Activated CD4-positive, alpha-beta T cell treated with anti-CD3 and anti-CD28 coated beads, Interleukin-10, Interleukin-2, amounts not matched to agents 100 ng/mL and 50 ng/mL, durations not matched to agents 16 hours and 8 hours (primary cell): ENCODE measurements at places on chromosomes 13 and 19.

DNA sequence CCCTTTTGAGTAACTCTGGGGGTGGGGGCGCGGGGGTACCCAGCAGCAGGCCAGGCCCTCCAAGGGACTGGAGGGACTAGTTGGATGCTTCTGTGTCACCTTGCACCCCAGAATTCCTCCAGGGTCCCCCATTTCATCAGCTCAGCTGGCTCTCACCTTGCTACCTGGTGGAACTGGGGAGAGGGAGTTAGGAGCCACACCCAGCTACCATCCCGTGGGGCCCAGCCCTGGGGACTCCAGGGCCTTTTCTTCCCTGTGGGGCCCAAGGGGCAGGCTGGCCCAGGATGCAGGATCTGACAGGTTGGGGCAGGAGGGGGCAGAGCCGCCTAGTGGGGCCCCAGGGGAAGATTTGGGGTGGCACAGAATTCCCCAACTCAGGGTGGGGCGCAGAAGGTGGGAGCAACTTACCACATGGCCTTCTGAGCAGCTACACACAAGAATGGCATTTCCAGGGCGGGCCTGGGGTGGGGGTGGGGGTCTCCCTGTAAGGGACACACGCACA lies 32.8 kb upstream of the NANOS3 start:
- DNase-seq: no peak

DNA sequence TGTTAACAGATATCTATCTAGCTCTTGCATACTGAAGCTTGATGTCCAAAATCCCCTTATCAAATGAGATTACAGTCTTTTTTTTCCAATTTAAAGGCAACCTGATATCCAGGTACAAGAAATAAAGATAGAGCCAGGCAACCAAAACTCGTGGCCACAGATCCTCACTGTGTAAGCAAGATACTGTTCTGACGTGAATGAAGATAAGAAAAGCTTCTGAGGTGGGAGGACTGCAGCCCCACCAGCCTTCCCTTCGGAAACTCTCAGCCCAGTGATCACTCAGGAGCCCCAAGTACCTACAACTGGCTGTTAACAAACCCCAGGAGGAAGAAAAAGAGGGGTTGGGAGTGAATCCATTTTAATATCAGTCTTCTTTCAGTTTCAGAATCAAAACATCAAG lies 191.6 kb downstream of the EFNB2 start:
- no peak for DNase-seq

DNA sequence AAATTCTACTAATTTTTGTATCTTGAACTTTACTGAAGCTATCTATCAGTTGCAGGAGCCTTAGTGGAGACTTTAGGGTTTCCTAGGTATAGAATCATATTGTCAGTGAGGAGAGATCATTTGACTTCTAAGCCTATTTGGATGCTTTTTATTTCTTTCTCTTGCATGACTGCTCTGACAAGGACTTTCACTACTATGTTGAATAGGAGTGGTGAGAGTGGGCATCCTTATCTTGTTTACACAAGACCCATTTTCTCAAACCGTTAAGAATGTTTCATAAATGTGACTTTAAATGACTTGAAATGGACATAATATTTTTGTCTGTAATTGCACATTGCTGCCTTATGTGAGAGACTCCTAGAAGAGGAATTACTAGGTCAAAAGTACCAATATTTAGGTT lies 17.9 kb upstream of the CSNK1A1L start:
- no peak for DNase-seq

- no peak for DNase-seq
Observed at GRCh38 chr19:28155265-28155664, 1057.7 kb downstream of the UQCRFS1 start.

- no peak for DNase-seq
Observed at GRCh38 chr19:30059741-30060457, 117.9 kb downstream of the URI1 start.

- no peak for DNase-seq
Observed at GRCh38 chr13:24192811-24193162, 32.3 kb downstream of the SPATA13 start.

GRCh38 chr13:46179491-46179908 lies 2.5 kb downstream of the LCP1 start:
- DNase-seq: peak; percentile 87

DNA sequence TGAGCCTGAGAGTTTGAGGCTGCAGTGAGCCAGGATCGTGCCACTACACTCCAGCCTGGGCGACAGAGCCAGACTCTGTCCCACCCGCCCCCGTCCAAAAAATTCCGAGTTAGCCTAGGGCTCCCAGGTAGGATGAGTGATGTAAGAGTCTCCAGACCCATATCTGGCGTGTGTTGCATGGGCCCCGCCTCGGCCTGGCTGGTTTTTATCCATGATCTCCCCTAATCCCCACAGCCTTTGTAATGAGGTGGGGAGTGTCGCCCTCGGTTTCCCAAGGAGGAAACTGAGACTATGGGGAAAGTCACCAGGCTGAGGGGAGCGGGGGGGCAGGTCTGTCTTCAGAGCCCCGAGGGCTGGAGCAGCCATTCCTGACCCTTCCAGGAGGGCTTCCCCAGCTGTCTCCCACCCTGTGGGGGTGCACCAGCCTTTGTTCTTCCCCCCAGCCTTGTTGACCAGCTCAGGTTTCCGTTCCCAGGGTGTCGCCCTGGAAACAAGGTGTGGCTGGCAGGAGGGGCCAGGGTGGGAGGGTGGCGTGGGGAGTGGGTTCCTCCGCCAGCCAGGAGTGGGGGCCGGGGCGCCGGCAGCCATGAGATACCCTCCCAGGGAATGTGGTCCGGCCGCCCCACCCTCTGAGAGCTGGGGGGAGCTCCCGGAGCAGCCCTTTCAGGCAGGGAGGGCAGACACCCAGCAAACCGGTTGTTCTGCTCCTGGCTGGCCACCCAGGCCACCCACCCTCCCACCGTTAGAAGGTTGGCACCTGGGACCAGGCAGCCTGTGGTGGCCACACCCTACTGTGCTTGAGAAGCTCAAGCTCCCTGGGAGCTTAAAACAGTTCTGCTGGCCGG lies 11.5 kb downstream of the MYH14 start:
- no peak for DNase-seq

DNA sequence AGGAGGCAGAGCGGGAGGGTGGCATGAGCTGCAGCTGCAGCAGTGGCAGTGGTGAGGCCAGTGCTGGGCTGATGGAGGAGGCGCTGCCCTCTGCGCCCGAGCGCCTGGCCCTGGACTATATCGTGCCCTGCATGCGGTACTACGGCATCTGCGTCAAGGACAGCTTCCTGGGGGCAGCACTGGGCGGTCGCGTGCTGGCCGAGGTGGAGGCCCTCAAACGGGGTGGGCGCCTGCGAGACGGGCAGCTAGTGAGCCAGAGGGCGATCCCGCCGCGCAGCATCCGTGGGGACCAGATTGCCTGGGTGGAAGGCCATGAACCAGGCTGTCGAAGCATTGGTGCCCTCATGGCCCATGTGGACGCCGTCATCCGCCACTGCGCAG lies 2.0 kb downstream of the EGLN2 start:
- DNase-seq: no peak

- DNase-seq: no peak
Observed at GRCh38 chr19:16315825-16316505, 8.7 kb upstream of the KLF2 start.

- no peak for DNase-seq
Observed at GRCh38 chr13:94173312-94173854, 306.1 kb downstream of the DCT start.

GRCh38 chr13:33076001-33076992 lies 60.1 kb downstream of the KL start:
- DNase-seq: no peak

DNA sequence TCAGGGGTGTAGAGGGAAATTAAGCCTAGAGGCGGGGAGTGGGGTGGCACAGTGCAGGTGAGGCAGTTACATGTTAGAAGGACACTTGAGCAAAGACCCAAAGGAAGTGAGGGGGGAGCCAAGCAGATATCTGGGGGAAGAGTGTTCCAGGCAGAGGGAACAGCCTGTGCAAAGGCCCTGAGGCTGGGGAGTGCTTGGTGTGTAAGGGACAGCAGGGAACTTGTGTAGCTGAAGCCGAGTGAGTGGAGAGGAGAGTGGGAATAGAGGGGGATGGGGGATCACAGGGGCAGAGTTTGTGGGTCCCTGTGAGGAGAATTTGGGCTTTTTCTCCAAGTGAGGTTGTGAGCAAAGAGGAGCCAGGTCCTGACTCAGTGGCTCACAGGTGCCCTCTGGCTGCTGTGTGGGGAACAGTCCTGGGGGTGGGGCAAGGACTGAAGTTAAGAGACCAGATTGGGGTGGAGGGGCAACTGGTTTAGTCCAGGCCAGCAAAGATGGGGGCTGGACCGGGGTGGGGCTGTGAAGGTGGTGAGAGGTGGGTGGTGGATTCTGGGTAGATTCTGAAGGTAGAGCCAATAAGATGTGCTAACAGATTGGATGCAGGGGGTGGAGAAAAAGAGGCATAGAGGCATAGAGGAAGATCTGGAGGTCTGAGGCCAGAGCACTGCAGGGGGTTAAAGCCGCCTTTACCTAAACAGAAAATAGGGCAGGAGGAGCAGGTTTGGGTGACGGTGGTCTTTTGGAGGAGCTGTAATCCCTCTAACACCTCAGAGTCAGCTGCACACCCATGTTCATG lies 75.3 kb downstream of the CACNA1A start:
- peak; percentile 58 for DNase-seq

GRCh38 chr19:13646758-13647157 lies 117.6 kb upstream of the MRI1 start:
- DNase-seq: no peak

- DNase-seq: no peak
Observed at GRCh38 chr19:536881-537404, 5.4 kb downstream of the CDC34 start.

DNA sequence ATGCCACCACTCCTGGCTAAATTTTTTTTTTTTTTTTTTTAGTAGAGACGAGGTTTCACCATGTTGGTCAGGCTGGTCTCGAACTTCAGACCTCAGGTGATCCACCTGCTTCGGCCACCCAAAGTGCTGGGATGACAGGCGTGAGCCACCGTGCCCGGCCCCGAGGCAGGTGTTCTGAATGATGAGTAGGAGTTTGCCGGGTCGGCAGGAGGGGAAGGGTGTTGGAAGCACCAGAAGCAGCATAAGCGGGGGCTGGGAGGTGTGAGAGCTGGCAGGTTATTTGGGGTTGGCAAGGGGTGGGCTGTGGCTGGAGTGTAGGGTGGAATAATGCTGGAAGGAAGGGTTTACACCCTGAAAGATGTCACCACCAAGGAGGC lies 1.8 kb downstream of the SPPL2B start:
- DNase-seq: no peak

DNA sequence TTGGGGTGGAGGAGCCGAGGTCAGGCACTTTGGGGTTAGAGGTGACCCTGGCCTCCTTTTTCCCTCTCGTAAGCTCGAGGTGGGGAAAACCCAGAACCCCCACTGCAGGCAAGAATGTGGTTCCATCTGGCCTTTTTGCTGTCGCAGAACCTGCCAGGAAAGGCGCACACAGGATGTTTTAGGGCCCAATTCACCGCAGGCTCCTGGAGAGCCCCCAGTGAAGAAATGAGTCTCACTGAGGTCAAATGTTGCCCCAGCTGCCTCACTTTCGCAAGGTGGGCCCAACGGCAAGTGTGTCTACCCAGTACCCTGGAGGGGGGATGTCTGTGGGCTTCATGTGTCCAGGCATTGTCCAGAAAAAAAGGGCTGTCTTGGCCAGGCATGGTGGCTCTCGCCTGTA lies 61.8 kb downstream of the PEX11G start:
- peak; percentile 80 for DNase-seq

DNA sequence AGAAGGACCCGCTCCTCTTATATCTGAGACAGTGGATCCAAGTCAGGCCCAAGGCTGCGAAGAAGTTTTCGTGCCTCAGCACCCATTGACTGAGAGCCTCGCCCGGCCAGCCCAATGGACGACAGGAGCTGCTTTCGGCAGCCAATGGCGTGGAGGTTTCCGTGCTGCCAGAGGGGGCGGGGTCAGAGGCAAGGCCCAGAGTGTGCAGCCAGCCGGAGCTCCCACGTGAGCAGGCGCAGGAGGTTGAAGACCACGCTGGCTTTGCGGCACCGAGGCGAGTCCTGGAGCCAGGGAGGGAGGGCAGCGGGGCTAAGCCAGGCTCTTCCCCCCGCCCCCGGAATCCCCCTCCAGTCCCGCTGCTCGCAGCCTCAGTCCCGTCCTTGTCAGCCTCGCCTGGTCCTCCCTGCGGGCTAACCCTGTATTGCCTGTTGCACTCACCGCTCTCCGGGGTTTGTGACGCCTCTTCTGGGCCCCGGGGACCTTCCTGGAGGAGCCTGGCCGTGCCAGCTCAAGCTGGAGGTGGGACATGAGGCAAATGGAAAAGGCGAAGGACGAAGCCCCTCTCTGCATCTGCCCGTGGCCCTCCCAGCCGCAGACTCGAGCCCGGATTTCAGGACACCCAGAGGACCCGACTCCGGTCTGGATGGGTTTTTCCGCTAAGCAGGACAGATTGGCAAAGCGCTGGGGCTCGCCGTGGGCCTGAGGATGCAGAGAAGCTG lies 1.5 kb downstream of the IFNL4 start:
- peak; percentile 32 for DNase-seq

GRCh38 chr13:104962411-104962810 lies 1573.1 kb downstream of the EFNB2 start:
- no peak for DNase-seq

DNA sequence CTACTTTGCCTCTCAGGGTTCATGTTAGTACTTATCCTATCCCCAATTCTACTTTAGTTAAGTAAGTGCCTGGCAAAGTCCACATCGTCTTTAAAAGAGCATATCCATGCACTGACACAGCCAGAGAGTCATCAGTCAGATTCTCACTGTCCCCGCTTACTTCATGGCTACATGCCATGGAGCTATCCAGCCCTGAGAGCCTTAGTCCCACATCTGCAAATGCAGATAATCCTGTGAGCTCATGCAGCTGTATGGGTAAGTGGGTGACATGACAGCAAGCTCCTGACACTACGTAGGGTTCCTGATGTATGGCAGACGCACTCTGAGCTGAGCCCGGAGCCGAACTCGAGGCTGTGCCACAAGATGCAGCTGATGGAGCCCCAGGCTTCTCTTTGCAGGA lies 661.5 kb downstream of the LIG4 start:
- no peak for DNase-seq

DNA sequence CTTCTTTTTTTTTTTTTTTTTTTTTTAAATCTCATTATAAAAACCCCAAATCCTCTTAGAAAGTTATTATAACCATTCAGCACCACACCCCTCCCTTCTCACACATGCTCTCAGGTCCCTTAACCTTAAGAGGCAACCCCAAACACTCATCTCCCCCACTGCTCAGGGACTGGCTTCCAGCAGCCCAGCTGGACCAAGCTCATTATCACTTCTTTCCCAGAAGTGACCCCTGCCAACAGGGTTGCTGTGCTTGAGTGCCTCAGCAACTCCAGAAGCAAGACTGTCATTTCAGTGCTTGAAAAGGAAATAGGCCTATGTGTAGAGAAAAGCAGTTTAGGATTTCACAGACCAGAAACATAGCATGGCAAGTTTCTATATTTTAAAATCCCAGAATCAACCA lies 84.3 kb downstream of the SLAIN1 start:
- no peak for DNase-seq

GRCh38 chr13:39575641-39576238 lies 27.3 kb downstream of the LHFPL6 start:
- DNase-seq: no peak
